Activated T-helper 1 cell treated with anti-CD3 and anti-CD28 coated beads, Interleukin-12 subunit alpha, Interleukin-12 subunit beta, Interleukin-2, Interleukin-4 antibody, amounts not matched to agents 30 ng/mL and 10 ng/mL and 1 ng/mL, durations not matched to agents 14 hours and 24 hours and 36 hours (primary cell): ENCODE measurements at places on chromosomes 3 and 15. TPM values are rescaled to one million over a fixed set of nuclear protein-coding genes. Genes with fewer than 3 reads are reported as not detected.

DNA sequence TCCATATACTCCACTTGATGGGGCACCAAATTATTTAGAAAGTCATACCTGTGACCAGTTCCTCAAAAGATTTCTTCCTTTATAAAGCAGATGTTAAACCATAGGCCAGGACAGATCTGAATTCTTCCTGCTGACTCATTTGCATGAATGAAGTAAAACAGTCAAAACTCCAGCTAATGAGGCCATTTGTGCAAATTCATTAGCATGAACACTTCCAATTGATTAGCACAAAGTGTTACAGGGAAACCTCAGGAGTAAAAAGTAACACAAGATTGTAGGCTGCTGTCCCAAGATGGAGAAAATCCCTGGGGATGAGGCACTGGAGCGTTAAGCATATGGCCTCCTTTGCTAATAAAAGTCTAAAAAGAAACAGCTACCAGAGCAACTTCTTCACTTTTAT, 149.8 kb downstream of the ZNF385D start:
- no peaks in the 10 kb centered on the region for H3K27me3 ChIP-seq
- H3K27ac ChIP-seq = no peak overlapping the region
- no peak for DNase-seq
- no peaks in the 10 kb centered on the region for H3K4me1 ChIP-seq
- H3K4me3 ChIP-seq = no peak overlapping the region

DNA sequence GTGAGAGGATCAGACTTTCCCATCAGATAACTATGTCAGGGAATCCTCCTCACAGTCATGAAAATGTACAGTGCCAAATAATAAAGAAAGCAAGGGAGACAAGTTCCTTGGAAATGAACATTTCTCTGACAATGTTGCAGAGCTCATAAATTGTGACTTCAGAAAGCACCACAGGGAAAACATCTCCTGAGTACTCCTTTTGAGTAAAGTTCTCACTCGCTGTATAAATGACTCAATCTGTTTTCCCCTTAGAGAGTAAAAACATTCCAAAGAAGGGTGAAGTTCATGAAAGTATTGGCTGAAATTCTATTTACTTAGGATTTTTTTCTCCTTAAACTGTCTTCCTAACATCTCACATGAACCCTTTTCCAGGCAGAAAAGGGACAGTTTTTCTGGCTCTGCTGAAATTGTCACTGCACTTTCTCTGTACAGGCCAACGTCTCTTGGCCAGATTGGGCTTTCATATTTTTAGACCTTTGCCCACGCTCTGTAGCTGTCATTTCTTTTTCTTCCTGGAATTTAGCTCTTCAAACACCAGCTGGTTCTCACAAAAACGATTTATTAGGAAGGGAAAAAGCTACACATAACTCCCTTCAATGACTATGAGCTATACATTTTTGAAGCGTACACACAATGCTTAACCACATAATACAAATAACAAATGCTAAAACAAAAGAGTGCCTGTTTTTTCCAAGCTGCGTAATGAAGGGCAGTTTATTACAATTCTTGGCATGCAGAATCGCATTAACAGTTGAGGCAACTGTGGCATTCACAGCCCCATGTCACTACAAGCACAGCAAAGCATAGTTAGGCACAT, 216.1 kb downstream of the ATP8B4 start:
- H3K4me1 ChIP-seq = no peaks in the 10 kb centered on the region
- no peaks in the 10 kb centered on the region for H3K27me3 ChIP-seq
- no peak overlapping the region for H3K27ac ChIP-seq
- DNase-seq = no peak
- peaks cover 36% of the 10 kb centered on the region for H3K36me3 ChIP-seq

DNA sequence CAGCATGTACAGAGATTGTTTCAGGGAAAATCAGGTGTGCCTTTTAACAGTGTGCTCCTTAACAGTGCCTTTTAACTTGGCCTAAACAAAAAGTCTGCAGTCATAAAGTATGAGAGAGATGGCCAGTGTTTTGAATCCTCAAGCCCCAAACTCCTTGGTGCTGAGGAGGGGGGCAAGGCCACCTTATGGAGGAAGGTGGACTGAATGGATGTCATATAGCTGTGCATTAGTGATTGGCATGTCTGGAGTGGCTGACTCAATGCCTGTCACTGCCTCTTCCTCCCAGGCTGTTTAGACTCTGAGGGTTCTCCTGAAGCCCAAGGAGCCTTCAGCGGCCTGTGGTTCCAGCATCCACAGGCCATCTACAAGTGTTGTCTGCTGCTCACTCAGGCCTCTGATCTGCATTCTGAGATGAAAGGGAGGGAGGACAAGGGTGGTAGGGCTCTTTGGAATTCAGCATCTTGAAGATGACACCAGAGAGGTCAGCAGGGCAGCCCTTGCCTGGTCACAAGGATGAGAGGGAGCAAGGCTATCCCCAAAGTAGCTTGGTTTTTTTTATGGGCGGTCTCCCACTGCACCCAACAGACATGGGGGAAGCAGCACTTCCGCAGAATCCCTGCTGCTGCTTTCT, 1.5 kb downstream of the FOXL2NB start:
- H3K4me1 ChIP-seq = peaks cover 19% of the 10 kb centered on the region
- H3K4me3 ChIP-seq = no peak overlapping the region
- no peak overlapping the region for H3K27ac ChIP-seq
- peaks cover 78% of the 10 kb centered on the region for H3K27me3 ChIP-seq
- DNase-seq = no peak

- H3K4me3 ChIP-seq = no peak overlapping the region
- no peak for DNase-seq
- H3K27me3 ChIP-seq = peaks cover 23% of the 10 kb centered on the region
Measured at GRCh38 chr3:9553948-9554513, 409 bp upstream of the LHFPL4 start.

- H3K27ac ChIP-seq = no peak overlapping the region
- H3K4me3 ChIP-seq = no peak overlapping the region
- no peaks in the 10 kb centered on the region for H3K4me1 ChIP-seq
- no peaks in the 10 kb centered on the region for H3K36me3 ChIP-seq
Measured at GRCh38 chr3:63287610-63288009, 9.5 kb downstream of the SYNPR start.

GRCh38 chr3:79521221-79521848, 246.5 kb downstream of the ROBO1 start:
- no peak overlapping the region for H3K4me3 ChIP-seq
- no peak overlapping the region for H3K27ac ChIP-seq
- H3K36me3 ChIP-seq = no peaks in the 10 kb centered on the region

DNA sequence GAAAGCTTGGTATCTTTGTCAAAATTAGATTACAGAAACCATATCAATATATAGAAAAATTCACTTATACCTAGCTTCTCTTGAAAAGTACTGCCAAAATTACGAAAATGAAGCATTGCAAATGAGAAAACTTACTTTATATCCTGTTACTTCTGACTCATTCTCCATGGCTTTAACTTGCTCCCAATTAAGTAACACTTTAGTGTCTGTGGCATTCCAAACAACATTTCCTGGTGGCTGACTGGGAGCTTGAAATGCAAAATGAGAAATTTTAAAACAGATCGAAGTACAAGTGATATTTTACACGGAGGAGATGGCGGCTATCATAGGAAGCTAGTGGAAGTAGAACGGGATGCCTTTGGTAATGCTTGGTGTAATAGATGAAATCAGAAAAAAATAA, 347.3 kb downstream of the CNTN3 start:
- no peaks in the 10 kb centered on the region for H3K27me3 ChIP-seq
- H3K36me3 ChIP-seq = no peaks in the 10 kb centered on the region
- no peak overlapping the region for H3K4me3 ChIP-seq

The SYNPR gene
- not detected in 2 replicates for total RNA-seq

The ATP8B4 gene
- 49.7 and 52.9 TPM in 2 replicates for total RNA-seq

The MGLL gene
- total RNA-seq = 2.2 and 2.5 TPM in 2 replicates

The GPX1 gene
- 181 and 188 TPM in 2 replicates for total RNA-seq

The RAB8B gene
- 135 and 149 TPM in 2 replicates for total RNA-seq

The SLC22A13 gene
- 0.65 and 0.78 TPM in 2 replicates for total RNA-seq

The ACKR2 gene
- total RNA-seq = 0.66 and 0.88 TPM in 2 replicates

The ITIH1 gene
- not detected in 2 replicates for total RNA-seq
